ENCODE measurements at places on chromosomes 16 and 17.
A peak's percentile ranks its signal among the peaks of the same experiment; 100 is the strongest.

GRCh38 chr16:49307176-49307575, 25.5 kb upstream of the CBLN1 start:
- no peak for DNase-seq

- DNase-seq: peak; percentile 30
Observed at GRCh38 chr16:23296994-23297393, 5.1 kb upstream of the SCNN1B start.

DNA sequence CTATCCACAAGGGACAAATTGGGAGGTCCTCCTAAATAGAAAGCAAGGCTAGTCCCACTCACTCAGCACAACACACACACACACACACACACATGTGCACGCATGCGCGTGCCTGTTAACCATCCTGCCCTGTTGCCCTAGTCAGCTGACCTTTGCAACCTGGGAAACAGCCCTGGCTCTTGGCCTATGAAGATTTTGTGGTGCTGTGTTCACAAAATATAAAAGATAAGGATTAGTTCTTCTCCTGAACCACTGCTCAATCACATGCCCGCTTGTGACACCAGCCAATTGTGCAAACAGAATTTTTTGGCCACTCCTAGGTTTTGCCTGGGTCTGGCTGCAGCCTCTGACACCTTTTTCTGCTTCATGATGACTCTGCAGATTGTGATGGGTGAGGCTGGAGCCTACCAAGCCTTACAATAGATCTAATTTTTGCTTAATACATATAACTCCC, 3.3 kb upstream of the CES1 start:
- DNase-seq: no peak

DNA sequence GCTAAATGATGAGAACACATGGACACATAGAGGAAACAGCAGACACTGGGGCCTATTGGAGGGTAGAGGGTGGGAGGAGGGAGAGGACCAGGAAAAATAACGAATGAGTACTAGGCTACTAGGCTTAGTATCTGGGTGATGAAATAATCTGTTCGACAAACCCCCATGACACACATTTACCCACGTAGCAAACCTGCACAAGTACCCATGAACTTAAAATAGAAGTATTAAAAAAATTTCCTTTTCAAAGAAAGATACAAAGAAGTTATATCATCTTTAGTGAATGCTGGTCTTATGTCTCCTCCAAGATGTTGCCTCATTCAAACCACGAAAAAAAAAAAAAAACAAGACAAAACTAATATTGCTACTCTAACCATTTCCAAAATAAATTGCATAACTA, 31.7 kb downstream of the MBTD1 start:
- DNase-seq: no peak

DNA sequence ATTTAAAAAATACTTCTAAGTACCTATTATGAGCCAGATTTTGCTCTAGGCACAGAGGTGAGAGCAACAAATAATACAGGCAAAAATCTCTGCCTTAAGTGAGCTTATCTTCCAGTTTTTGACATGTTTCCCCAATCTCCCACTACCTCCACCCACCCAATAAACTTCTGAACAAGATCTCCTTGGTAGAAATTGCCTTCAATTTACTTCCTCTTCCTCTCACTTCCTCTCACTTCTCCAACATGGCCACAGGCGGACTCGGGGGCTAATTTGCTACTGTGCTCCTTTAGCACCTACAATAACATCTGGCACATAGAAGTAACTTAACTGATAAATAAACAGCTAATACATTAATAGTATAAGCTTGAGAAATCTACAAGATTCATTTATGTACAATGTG, 82.6 kb downstream of the CACNG1 start:
- DNase-seq: no peak

DNA sequence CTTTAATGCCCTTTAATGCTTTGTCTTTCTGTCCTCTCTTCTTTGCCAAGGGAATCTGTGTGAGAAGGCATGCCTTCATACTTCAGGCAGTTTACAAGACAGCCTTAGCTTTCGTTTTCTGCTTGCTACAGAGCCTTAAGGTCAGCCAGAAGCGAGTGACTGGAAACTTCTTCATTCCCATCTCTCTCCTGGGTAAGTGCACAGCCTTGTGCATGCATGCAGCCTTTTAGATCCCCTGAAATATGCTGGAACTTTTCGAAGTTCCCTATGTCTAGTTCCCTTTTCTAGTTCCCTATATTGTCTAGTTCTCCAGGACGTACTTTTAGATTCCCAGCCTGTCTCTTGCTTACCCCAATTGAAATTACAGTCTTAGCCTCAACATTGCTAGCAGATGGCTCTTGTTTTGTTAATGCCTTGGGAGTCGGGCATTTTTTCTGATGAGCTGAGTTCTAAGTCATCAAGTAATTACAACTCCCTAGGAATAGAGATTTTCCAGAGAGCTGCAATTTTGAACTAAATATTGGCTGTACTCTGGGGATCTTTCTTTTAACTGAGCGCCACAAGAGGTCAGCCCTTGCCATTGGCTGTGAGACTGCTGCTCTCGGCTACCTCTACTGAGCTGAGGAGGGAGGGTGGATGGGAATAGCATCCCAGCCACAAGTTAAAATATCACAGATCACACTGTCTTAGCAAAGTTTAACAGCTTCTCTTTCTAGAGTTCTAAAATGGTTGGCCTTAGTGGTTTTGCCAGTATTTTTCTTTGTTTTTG, 22.7 kb upstream of the PPM1D start:
- DNase-seq: no peak

- no peak for DNase-seq
Observed at GRCh38 chr16:12329246-12329995, 352.9 kb downstream of the SNX29 start.

GRCh38 chr16:2190659-2191445, 5.6 kb downstream of the CASKIN1 start:
- no peak for DNase-seq

DNA sequence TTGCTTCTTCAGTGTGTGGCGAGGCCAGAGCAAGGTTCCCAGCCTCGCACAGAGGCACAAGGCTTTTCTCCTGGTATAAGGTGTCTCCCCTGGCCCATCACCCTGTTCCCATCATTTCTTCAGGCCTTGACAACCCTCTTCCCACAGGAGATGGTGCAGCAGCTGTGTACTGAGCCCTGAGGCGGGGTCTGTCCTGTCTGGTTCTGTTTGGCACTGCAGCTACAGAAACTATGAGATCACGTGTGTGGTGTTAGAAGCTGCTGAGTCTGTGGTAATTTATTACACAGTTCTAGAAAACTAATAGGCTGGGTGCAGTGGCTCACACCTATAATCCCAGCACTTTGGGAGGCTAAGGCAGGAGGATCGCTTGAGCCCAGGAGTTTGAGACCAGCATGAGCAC, 7.2 kb downstream of the PLA2G15 start:
- no peak for DNase-seq

DNA sequence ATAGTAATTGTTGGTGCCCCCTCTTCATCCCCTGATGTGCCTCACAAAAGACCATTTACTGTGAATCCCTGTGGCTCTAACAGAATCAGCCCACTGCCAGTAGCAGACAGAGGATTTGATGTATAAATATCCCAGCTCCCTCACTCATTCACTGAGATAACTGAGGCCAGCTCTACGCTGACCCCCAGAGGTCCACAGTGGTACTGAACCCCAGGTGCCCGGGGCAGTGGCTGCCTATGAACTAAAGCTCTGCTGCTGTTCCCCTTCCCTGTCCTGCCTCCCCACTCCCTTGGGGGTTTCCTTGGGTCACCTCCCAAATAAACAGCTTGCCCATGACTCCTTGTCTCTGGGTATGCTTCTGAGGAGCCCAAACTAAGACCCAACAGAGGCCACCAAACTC, 295.8 kb downstream of the FOXL1 start:
- peak; percentile 61 for DNase-seq

GRCh38 chr17:66480802-66481201, 178.4 kb downstream of the PRKCA start:
- DNase-seq: no peak

DNA sequence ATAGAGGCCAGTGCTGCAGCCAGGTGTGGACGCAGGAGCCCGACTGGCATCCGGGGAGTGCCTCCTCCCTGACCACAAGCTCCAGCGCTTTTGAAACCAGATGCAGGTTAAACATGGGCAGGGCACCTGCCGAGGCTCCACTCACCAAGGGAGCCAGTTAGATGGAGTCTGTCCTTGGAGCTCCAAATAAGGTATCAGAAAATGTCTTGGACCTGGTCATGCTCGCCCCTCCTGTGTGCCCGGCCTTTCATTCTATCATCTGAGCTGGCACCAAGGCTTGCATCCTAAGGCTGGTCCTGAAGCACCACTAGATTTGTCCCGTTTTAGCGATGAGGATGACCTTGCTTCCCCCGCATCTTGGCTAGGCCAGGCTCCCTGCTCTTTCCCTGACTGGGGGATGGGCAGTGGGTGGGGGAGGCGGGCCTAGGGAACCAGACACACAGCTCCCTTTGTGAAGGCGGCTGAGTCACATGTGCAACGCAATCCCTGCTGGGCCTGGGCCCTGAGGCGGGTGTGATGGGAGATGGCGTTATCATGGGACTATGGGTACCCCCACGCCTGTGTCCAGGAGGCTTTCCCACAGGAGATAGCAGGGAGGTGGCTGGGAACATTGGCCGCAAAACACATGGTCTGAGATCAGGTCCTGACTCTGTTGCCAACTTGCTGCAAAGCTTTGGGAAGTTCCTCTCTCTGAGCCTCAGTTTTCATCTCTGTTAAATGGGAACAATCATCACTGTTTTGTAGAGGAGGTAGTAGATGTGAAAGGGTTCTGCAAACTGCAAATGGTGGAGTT, 5.0 kb upstream of the ADGRG1 start:
- DNase-seq: no peak

- DNase-seq: no peak
Observed at GRCh38 chr16:49464093-49464492, 90.5 kb downstream of the C16orf78 start.

- no peak for DNase-seq
Observed at GRCh38 chr17:49516180-49516579, 21.1 kb downstream of the NGFR start.

GRCh38 chr17:82238472-82239201, 9.8 kb downstream of the SLC16A3 start:
- DNase-seq: peak; percentile 79

DNA sequence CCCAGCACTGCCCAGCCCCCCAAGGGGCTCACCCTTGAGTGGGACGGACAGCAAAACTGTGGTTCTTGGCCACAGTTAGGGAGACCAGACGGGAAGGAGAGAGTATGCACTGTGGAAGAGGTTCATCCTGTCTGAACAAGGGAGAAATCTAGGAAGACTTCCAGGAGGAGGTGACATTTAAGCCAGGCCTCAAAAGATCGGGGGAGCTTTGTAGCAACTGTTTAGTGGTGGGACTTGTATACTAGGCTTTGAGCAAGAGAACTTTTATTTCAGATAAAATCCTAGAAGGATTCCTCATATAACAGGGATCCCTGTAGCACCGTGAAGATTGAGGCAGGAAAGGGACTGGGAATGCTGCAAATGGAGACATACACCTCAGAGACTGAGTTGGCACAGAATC, 30.8 kb downstream of the SREBF1 start:
- no peak for DNase-seq

- DNase-seq: peak; percentile 68
Observed at GRCh38 chr16:11254913-11255736, 879 bp downstream of the SOCS1 start.

DNA sequence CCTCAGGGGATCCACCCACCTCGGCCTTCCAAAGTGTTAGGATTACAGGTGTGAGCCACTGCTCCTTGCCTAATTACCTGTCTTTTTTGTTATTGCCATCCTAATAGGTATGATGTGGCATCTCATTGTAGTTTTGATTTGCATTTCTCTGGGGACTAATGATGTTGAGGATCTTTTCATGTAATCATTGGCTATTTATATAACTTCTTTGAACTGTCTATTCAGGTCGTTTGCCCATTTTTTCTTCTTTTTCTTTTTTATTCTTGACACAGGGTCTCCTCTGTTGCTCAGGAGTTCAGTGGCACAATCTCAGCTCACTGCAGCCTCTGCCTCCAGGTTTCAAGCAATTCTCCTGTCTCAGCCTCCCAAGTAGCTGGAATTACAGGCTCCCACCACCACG, 1.3 kb upstream of the TGFB1I1 start:
- DNase-seq: no peak

- no peak for DNase-seq
Observed at GRCh38 chr16:82824408-82824807, 197.6 kb downstream of the CDH13 start.

GRCh38 chr16:57167538-57167937, 18.3 kb downstream of the PSME3IP1 start:
- DNase-seq: no peak

GRCh38 chr17:74219576-74220133, 6.3 kb downstream of the TTYH2 start:
- no peak for DNase-seq

DNA sequence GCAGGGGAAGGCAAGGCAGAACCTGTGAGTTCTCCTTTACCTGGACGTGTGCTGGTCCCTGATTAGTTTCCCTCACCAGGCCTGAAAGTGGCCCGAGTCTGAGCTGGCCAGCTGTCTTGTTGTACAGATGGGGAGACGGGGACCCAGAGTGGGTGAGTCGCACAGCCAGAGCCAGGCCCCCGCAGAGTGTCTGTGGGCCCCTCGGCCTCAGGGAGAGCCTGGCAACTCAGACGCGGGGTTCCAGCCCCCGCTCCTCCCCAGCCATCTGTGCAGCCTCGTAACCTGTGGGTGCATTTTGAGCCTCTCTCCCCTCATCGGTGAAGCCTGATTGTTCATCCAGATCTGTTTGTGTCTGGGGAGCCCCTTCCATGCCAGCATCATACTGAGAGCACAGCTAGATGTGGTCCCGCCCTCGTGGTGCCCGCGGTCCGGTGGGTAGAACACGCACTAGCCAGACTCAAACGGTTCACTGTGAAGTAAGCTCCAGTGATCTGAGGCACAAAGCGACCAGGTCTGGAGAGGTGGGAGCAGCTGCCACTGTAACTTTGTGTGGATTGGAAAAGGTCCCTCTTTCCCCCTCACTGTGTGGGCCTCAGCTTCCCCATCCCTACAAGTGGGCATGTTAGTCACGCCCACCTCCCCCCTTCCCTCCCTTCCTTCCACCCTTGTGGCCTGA, 6.0 kb upstream of the NDRG4 start:
- DNase-seq: no peak

DNA sequence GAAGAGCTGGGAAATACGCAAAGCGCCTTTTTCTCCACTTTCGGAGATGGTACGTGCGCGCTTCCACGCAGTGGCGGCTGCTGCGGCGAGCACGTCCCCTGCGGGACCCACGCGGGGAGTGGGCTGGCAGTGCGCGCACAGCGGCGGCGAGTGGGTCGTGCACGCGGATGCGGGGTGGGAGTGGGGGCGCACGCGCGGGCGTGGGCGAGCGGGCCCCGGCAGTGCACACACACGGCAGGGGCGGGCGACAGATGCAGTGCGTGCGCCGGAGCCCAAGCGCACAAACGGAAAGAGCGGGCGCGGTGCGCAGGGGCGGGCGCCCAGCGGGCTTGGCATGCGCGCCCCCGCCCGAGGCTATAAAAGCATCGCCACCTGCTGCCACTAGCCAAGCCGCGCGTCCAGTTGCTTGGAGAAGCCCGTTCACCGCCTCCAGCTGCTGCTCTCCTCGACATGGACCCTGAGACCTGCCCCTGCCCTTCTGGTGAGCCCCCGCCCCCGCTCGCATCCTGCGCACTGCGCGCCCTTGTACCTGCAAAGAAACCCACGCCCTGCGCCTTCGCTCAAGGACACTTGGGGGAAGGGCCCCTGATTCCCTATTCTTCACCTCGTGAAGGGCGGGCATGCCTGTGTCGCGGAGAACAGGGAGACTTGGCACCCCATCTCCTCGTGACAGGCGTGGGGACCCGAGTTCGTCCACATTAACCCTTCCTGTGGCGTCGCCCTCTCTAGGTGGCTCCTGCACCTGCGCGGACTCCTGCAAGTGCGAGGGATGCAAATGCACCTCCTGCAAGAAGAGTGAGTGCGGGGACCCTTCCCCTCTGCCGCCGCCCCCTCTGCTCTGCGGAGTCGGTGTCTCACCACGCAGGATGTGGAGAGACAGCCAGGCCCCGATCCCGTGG, at the start of gene MT3:
Gene MT3, plus strand, starts transcription at position 388 of the 899 bp plus-strand sequence. Its CDS starts 63 bp downstream, at position 451.
- peak; percentile 43 for DNase-seq

- DNase-seq: no peak
Observed at GRCh38 chr16:8768692-8769091, 28.7 kb downstream of the TMEM186 start.
